NCI-H2029 treated with DMSO at 0.1 percent for 48 hours (cell line): ENCODE measurements at places on chromosomes 6 and 20.

GRCh38 chr6:24415753-24416152 lies 13.0 kb downstream of the MRS2 start:
- DNase-seq = no peak

DNA sequence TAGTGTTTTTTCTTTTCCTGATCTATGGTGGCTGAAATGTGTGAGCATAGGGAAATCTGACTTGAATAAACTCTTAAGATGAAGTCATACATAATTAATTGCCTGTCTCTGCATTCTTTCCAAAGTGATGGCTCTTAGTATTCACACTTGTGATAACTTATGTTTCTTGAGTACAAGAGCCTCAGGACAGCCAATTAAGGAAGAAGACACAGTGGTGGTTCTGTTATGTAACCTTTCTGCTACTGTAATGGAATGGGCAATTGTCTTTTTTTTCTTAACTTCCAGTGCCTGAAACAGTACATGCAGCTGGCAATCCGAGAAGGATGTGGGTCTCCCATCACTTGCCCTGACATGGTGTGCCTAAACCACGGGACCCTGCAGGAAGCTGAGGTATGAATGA lies 40.1 kb downstream of the RNF144B start:
- no peak for DNase-seq

DNA sequence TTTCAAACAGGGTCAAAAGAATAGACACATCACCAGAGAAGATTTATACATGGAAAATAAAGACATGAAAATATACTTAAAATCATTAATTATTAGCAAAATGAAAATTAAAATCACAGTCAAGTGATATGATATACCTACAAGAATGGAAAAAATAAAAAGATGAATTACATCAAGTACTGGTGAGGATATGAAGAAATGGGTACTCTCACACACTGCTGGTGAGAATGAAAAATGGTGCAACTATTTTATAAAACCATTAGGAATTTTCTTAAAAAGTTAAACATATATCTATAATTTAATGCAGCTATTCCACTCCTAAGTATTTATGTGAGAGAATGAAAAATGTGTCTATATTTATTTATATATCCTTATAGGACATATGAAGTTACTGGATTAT lies 136.3 kb upstream of the GRIK2 start:
- DNase-seq = no peak

- no peak for DNase-seq
Measured at GRCh38 chr6:136647363-136647852, 97.2 kb upstream of the MAP7 start.

GRCh38 chr20:483815-484644 lies 21.7 kb upstream of the TBC1D20 start:
- DNase-seq = no peak

DNA sequence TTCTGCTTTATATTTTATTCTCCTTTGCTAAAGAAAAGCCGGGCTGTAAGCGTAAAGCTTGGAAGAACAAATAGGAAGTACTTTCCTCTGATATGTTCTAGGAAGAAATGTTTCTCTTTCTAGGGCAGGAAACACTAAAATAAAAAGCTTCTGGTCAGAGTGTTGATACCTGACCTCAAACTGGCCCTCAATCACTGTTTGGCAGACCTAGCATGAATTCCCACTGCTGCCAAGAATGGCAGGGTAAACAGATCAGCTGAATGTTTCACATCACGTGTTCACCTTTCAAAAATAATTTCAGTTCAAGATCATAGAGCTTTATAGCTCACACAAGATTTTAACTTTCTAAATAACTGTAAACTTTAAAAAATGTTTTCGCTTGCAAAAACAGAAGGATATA lies 2.9 kb downstream of the MPC1 start:
- DNase-seq = peak; percentile 78

- DNase-seq = no peak
Measured at GRCh38 chr6:122871079-122871478, 82.0 kb downstream of the SMPDL3A start.

DNA sequence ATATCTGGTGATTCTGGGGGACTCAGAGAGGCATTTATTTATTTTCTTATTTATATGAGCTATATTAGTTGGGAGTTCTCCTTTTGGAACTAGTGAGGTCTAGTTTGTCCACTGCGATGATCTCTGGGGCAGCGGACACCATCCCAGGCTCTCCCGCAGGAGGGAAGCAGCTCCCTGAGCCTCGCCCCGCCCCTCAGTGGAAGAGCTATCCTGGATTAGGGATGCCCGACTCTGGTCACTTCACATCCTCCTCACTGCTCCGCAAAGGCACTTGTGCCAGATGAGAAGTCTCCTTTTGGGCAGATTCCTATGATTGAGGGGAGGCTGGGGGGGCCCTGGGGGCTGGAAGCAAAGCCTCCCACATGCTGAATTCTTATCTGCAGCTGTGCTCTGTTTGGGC lies 3.6 kb upstream of the MAS1 start:
- no peak for DNase-seq

GRCh38 chr6:33652002-33652401 lies 30.9 kb downstream of the ITPR3 start:
- DNase-seq = no peak

- DNase-seq = no peak
Measured at GRCh38 chr6:21027507-21027906, 493.2 kb downstream of the CDKAL1 start.

GRCh38 chr20:22374066-22374465 lies 210.3 kb downstream of the FOXA2 start:
- DNase-seq = no peak

- DNase-seq = no peak
Measured at GRCh38 chr6:154814063-154814462, 80.8 kb downstream of the SCAF8 start.

GRCh38 chr6:169657284-169657610 lies 44.6 kb downstream of the WDR27 start:
- no peak for DNase-seq

- DNase-seq = no peak
Measured at GRCh38 chr6:95614094-95614493, 36.8 kb downstream of the MANEA start.

- DNase-seq = no peak
Measured at GRCh38 chr20:61664556-61665320, 400.9 kb downstream of the TAF4 start.

DNA sequence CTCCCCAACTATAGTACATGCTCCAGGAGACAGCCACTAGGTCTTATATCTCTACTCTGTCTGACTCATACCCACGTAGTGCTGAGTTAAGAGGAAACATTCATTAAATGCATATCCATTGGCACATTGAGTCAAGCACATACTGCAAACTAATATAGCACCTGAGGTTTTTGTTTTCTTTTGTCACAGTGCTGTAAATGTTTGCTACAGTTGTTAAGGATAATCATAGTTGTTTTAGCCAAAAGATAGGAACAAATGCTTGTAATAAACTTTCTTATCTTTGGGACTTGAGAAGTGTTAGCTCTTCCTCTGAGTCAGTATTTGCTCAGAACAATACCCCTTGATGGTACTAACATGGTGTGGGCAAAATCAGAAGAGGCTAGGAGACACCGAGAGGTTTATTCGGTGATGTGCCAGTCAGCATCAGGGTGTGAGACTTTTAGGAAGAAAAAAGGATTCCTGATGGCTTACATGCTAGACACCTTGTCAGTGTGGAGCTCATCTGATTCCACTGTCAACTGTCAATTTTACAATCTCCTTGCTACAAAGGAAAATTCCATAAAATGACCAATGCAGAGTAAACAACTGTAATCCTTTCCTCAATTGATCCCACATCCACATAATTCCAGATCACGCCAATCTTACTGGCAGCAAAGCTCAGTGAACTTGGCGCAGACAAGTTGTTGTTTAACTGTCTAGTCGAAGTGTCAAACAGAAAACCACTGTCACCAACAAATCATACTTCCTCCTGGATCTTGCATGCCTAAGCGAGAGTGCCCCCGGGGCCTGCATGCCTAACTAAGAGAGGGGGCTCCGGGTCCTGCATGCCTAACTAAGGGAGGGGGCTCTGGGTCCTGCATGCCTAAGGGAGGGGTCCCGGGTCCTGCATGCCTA lies 36.1 kb downstream of the ELOVL2 start:
- DNase-seq = no peak

DNA sequence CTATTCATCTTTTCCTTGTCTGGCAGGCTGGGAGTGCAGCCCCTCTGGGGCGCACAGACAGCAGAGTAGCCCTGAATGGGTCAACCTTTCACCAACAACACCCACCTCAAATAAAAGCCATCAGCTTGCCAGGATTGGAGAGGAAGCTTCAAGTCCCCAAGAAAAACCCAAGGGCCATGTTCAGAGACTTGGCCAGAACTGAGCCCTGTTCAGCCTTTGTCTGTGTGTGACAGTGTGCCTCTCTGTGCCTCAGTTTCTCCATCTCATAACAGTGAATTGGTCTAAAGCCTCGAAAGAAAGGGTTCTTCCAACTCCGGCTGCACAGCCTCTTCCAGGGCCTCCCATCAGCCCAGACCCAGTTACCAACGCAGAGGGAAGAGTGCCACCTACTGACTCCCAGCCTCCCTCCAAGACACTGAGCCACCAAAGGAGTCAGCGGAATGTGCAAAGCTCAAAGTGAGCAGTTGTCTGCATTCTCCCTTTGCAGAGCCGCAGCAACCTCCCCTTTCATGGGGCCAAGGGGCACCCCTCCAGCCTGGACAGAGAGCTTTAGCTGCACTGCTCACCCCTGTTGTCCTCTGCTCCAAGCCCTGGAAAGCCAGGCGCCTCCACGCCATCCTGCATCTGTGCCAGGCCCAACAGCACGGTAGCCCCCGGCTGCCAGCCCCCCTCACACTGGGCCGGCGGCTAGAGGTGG lies 82.7 kb upstream of the TOP1 start:
- no peak for DNase-seq

DNA sequence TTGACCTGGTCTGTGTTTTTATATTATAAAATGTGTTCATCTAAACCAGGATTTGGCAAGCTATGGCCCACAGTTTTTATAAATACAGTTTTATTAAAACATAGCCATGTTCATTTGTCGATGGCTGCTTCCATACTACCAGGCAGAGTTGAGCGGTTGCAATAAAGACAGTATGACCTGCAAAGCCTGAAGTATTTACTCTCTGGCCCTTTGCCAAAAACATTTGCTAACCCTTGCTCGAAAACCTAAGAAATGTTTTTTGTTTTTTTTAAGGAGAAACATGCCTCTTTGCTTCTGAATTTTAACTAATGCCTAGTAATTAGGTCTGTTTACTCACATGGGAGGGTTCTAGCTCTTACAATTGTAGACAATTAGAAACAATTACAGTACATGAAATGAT lies 67.4 kb upstream of the SMIM28 start:
- DNase-seq = peak; percentile 45

DNA sequence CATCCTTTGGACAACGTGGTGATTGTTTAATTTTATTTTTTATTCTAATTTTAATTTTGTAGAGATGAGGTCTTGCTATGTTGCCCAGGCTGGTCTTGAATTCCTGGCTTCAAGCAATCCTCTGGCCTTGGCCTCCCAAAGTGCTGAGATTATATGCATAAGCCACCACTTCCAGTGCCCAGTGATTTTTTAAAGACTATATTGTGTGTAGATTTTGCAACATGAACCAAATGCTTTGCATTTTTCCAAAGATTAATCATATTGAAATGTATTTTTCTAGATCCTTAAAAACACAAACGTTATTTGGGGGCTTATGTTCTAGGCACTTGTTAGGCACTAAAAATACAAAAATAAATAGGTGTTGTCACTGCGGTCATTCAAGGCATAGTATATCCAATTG lies 117.6 kb upstream of the CCN2 start:
- no peak for DNase-seq

GRCh38 chr20:2984028-2984501 lies 59.4 kb upstream of the GNRH2 start:
- DNase-seq = no peak

DNA sequence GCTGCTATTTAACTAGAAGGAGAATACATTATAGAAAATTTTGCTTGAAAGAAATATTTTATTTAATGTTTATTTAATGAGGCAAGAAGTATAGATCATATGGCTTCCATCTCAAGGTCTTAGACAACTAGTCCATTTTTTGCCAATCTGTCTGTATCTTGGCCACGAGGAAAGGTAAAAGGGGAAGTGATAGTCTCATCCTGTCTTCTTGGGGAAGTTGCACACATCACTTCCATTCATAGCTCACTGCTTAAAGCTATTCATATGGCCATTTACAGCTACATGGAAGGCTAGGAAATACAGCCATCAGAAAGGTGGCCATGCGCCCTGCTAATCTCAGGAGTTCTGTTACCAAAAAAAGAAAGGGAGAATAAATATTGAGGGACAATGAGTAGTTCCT lies 50.8 kb downstream of the METTL24 start:
- DNase-seq = no peak

GRCh38 chr6:32947552-32948465 lies 5.1 kb downstream of the HLA-DMA start:
- DNase-seq = no peak

GRCh38 chr6:75144386-75144785 lies 61.5 kb downstream of the COL12A1 start:
- no peak for DNase-seq

GRCh38 chr6:24329451-24329850 lies 28.4 kb downstream of the DCDC2 start:
- no peak for DNase-seq

GRCh38 chr6:19525673-19526072 lies 311.5 kb upstream of the ID4 start:
- DNase-seq = no peak

DNA sequence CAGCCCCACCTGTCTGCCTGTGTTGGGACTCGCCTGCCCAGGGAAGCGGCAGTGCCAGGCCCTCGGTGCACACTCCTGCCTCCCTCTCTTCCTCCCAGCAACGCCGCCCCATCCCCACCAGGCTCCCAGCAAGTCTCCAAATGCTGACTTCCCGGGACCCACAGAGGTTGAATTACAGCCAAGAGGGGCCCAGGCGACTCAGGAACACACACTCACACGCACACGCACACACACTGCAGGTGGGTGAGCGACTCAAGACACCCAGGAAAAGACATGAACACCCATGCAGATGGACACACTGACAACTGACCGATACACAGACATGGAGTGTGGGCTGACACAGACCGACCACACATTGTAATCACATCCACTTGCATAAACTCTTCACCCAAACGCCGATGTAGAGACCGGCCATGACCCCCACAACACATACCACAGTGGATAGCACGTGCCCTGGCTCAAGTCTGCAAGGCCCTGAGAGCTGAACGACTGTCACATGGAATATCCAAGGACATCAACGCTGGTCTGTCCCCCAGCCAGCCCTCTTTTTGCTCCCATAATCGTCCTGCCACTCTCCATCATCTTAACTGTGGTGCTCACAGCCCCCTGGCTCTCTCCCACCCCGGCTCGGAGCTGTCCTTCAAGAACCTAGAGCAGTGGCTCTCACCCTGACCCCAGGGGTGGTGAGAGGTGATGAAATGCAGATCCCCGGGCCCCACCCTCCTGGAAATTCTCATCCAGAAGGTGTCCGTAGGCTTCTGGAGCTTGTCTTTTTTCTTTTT lies 470 bp upstream of the FAM83C start:
- DNase-seq = no peak

GRCh38 chr6:41013466-41014153 lies 25.4 kb downstream of the UNC5CL start:
- no peak for DNase-seq

- no peak for DNase-seq
Measured at GRCh38 chr6:29559524-29560287, at the start of gene UBD. TSS of gene UBD (minus strand) at chr6:29559732. CDS start at chr6:29559701, 31 bp downstream.
